ENCODE measurements at places on chromosomes 6 and 20.

DNA sequence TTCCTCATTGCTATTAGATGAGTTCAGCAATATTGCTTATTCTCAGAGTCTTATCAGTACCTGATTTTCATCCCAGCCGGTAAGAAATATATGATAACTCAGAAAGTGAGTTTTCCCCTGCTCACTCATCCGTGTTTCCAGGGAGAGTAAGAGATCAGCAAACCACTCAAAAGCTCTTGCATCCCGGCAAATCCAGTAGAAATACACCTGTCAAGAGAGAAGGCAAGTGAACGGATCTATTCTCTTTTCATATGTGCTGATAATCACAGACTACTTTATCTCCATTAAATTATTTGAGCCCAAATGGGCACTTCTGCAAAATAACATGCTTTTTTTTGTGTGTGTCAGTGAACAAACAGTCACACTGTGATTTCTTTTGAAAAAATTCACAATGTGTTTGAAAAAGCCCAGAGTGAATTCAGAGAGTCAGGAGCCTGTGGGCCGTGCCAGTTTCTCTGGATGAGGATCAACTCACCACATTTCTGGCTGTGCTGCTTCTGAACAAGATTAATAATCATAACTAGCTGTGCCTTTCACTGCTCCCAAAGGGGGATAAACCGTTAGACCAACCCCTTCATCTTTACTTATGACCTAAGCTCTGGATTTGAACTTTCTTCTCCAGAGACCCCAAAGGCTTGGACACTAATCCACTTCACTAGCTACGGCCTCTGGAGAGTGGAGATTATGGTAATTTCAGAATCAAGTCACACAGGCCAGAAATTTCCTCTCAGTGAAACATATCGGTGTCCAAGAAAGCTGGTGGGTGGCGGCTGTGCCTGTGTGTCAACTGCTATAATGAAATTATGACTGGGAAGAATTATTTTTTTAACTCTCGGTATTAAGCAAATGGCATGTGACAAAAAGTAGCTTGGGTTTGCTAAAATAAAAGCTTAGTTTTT lies 44.2 kb downstream of the NOX3 start:
- no peak for DNase-seq

DNA sequence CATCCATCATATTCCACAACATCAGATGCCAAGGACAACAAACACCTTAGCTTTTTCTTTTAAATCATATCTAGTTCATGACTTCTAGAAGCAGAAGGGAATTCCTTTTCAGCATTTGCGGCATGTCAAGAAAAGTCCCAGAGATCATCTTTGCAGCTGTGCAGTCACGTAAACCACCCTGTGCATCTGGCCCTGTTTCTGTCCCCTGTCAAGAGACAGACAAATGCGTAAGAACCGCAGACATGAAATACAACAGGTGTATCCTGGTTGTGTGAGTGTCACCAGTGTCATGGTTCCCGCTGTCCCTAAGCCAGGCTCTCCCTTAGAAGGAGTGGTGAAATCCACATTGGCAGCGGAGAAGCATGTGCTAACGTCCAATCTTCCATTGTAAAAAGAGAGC lies 28.1 kb downstream of the LY86 start:
- DNase-seq, result no peak

GRCh38 chr6:28351493-28351925 lies 1.8 kb downstream of the ZKSCAN3 start:
- DNase-seq, result no peak

GRCh38 chr6:154847318-154847717 lies 114.1 kb downstream of the SCAF8 start:
- no peak for DNase-seq

GRCh38 chr6:115819506-115819905 lies 241.2 kb downstream of the FRK start:
- DNase-seq, result no peak

Measured in CD4-positive, alpha-beta T cell (primary cell).